ENCODE measurements at places on chromosomes 1 and 21. TPM values are rescaled to one million over a fixed set of nuclear protein-coding genes. Genes with fewer than 3 reads are reported as not detected.

Gene C1orf87
- total RNA-seq, result 0.23 TPM

Gene TRIM46
- 8.5 TPM for total RNA-seq

Gene LHX8
- total RNA-seq, result not detected

DNA sequence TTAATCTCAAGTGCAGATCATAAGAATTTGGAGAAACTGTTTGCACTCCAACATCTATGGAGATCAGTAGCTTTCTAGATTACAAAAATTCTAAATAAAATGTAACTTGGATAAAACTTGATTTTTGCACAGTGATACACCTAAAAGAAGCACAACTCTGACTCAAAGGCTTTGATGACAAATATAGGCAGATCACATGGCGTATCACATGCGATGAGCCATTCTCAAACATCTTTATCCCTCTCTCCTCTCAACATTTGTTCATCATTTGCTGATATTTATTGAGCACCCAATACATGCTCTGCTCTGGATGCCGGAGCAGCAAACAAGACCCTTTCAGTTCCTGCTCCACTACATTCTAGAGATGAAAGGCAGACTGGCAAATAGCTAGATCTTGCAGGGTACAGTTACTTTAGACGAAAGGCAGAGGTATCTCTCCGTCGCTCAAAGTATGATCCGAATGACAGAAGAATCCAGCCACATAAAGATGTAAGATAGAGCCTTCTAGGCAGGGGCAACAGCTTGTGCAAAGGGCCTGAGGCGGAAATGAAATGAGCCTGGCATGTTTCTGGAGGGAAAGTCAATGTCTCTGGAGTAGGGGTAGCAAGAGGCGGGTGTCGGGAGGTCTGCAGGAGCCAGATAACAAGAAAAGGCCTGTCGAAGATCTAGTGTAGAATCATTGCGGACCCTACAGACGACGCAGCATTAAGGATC, 145.8 kb upstream of the ERRFI1 start:
- DNase-seq, result no peak

Gene LDLRAD1
- not detected for total RNA-seq

Gene PLA2G2C
- total RNA-seq, result not detected

Gene C2CD4D
- total RNA-seq, result 0.95 TPM

GRCh38 chr1:46393510-46393909, 607 bp upstream of the FAAH start:
- DNase-seq, result no peak

DNA sequence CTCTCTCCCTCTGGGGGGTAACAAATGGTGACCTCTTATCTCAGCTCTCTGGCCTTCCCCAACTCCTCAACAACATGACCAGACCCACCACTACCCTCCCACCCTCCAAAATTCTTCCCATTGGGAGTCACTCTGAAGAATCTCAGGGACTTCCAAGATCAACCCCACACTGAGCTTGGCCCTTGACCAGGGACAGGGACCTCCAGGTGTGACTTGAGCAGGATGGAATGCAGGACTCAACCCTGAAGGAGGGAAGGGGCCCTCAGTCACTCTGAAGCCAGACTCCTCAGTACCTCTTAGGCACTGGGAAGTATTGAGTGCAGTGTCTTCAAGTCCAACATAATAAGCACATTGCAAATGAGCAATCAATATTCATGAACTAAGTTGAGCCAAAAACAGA, 1.9 kb downstream of the CASQ1 start:
- DNase-seq, result no peak

GRCh38 chr1:29648026-29648425, 411.7 kb downstream of the PTPRU start:
- DNase-seq, result no peak

DNA sequence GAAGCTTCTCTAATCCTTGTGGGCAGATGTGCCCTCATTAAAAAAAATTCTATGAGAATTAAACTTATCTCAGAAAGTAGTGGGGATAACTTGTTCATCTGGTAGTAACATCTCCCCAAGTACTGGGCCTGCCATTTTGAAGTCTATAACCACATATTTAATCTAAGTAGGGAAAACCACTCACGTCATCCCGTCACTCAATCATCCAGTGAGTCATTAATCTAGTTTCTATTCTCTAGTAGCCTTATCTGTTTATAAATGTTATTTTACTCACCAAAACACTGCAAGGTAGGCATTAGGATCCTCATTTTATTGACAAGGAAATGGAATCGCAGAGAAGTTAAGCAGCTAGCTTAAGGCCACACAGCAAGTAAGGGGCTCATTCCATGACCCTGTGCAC, 221.9 kb downstream of the ATG4C start:
- DNase-seq, result no peak

DNA sequence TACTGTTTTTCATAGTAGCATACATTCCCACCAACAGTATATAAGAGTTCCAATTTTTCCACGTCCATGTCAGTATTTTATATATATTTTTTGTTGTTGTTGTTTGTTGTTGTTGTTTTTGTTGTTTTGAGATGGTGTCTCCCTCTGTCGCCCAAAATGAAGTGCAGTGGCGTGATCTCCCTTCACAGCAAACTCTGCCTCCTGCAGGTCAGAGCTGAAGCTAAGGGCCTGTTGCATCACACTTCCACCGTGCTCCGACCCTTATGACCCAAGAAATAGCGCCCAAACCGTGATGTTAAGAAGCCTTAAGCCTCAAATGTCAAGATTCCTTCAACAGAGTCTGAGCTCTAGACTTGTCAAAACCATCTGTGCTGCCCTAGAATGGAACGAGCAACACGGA, 2032.3 kb downstream of the MRPL39 start:
- DNase-seq, result no peak

DNA sequence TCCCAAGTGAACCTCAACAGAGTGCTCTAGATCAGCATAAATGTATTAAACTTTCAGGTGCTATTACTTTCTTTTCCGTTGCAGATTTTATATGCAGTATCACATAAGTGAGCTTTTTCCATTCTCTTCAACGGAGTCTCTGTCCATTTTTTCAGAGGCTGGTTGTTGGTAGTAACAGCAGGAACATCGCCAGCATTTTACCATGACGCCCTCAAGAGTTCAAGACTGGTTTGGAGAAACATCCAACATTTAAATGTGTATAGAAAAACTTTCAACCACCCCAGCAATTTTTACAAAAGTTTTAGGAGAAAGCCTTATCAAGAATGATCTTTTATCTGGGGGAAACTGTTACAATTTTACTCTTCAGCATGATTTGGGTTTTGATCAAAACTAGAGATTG, 117.0 kb downstream of the TGFB2 start:
- DNase-seq, result no peak

Gene RGS16
- total RNA-seq, result 11.8 TPM
